ENCODE measurements at places on chromosomes 11 and 22.

- no peak for DNase-seq
Measured at GRCh38 chr11:65219930-65220213, 38.1 kb downstream of the CAPN1 start.

DNA sequence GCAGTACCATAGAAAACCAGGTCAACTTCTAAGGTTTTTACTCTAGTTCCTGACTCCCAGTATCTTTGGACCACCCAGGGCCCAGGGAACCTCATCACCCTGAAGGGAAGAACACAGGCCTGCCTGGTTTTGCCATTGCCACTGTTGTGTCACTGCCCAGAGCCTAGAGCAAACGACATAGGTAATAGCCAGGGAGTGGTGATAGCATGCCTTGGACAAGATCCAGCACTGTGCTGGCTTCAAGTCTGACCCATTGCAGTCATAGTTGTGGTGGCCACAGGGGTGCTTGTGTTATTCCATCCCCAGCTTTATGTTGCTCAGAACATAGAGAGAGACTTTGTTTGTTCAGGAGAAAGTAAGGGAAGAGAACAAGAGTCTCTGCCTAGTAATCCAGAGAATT is 2310.2 kb downstream of the LRRC4C start:
- DNase-seq, result no peak

DNA sequence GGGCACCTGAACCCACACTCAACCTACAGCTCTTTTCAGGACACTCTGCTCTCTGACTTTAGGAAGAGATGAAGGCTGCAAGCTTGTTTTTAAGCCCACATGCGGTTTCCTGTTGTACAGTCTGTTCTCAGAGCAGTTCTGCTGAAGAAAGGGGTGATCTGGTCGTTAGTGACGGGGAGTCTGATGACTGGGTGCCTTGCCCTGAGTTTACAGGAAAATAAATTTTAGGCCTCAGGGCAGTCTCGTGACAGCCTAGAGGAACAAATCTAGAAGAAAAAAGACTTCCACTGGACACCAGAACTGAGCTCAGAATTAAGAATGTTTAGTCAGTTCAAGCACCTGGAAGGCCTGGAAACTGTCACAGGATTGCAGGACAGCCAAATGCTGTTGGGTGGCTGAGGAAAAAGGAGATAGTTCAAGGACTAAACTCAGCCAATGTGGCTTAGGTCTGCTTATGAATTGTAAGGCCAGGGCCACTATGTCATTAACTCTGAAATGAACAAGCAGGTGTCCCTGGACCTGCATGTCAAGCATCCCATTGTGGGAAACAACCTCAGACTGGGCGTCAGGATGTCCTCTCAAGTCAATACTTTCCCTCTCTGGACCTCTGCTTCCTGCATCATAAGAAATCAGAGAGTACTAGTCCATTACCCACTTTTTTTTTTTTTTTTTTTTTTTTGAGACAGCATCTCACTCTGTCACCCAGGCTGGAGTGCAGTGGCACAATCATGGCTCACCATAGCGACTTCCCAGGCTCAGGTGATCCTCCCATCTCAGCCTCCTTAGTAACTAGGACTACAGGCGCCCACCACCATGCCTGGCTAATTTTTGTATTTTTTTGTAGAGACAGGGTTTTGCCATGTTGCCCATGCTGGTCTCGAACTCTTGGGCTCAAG is 5.7 kb downstream of the PIK3IP1 start:
- DNase-seq, result no peak

DNA sequence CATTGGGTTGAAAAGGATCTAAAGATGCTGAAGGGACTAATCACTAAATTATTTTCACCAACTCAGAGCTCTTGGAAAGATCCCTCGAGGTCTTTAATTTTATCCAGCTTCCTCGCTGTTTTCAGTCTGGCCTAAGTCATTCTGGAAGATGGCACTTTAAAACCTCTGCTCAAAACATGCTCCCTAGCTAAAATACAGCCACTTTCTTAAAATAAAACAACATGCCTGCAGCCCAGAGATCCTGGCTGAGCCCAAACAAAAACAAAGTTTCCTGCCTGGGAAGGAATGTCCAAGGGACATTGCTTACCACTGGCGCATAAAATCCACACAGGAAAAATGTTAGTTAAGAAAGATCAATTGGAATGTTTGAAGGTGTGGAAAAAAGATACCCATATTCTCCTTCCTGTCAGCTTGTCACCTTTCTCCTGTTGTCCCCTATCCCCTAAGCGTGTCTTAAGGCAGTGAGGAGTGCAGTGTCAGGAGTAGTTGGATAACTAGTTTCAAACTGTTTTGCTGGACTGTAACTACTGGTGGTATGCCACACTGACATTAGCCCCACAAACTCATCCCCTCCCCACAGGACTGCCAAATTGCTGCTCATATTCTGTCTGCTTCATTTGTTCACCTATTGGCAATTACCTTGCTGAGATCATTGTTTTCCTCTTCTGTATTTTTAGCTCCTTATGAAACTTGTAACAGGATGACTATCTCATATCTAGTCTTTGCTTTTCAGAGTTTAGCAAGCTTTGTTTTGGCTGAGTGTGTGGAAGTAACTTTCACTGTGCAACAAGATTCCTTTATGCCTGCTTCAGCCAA is 108.3 kb upstream of the SESN3 start:
- DNase-seq, result no peak

DNA sequence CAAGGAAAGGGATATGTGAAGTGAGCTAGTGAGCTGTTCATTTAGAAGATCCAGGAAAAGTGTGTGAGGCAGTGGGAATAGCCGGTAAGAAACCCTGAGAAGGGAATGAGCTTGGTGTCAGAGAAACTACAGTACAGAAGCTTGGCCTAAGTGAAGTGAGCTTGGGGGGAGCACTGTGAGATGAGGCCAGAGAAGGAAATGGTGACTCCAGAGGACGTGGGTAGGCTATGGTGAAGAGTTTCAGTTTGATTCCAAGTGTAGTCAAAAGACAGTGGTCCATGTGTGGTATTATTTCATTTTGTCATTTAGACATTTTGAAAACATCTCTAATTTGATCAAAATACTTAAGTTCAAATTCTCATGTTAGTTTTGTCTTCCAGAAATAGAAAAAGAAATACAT is 77.2 kb downstream of the GRK3 start:
- no peak for DNase-seq

DNA sequence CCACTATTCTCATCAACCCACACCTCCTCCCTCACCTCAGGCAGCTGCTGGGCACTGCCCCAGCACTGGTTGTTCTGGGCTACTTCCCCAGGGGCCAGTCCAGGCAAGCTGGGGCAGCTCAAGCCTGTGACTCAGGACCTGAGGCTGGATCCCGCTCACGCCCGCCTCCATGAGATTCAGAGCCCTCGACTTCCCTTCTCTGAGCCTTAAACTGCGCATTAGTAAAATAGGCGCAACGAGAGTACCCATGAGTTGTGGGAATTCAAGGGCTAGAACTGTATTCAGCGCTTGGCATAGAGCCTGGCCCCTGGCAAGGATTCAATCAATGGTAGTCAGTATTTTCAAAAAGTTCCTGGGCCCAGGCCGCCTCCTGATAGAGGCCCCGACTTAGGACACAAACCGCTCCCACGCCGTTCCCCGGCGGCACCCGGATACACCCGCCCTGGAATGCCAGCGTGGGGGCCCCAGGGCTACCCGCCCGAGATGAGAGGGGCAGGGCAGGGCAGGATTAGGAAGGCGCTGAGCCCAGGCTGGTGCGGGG is 723 bp upstream of the CD82 start:
- peak; percentile 73 for DNase-seq

DNA sequence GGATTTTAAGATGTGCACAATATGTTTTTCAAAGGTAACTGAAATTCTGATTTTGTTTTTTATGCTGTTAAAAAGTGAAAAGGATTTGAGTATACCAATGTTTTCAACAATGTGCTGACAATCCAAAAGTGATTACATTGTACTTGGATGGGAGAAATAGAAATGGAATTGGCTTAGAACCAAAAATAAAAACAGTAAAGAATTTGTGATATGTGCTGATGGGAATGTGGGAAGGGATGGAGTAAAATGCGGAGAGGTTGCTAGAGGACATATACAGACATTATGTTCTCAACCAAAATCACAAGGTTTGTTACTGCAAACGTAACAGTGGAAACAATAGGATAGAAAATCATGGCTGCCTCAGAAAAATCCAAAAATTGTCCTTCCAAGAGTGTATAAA is 279.3 kb upstream of the TENM4 start:
- no peak for DNase-seq

- no peak for DNase-seq
Measured at GRCh38 chr11:45243967-45244366, 42.2 kb downstream of the SYT13 start.

- no peak for DNase-seq
Measured at GRCh38 chr11:37689951-37690350, 1091.9 kb upstream of the RAG2 start.

DNA sequence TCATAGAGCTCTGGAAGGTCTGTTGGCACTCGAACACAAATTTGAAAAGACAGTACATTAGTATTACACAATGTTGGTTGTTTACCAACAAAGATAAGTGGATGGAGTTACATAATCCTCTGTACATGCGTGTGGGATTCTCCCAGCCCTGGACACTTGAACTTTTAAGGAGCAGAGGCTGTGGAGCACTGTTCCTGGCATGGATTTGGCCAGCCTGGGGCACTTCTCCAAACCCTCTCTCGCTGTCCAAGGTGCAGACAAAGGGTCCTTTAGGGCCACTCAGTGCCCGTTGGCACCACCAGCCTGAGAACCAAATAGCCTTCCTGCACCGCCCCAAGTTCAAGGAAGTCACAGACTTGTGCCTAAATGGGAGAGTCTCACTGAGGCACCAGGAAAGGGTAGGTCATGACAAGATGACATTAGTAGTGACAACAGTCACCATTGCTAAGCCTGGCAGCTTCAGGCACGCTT is 1.6 kb upstream of the ANO1 start:
- no peak for DNase-seq

- DNase-seq, result peak; percentile 5
Measured at GRCh38 chr11:117979481-117980211, 6.5 kb upstream of the IL10RA start.

GRCh38 chr11:46345131-46345597 is 2.1 kb upstream of the DGKZ start:
- no peak for DNase-seq

GRCh38 chr11:23873406-23873805 is 623.4 kb upstream of the LUZP2 start:
- DNase-seq, result no peak

DNA sequence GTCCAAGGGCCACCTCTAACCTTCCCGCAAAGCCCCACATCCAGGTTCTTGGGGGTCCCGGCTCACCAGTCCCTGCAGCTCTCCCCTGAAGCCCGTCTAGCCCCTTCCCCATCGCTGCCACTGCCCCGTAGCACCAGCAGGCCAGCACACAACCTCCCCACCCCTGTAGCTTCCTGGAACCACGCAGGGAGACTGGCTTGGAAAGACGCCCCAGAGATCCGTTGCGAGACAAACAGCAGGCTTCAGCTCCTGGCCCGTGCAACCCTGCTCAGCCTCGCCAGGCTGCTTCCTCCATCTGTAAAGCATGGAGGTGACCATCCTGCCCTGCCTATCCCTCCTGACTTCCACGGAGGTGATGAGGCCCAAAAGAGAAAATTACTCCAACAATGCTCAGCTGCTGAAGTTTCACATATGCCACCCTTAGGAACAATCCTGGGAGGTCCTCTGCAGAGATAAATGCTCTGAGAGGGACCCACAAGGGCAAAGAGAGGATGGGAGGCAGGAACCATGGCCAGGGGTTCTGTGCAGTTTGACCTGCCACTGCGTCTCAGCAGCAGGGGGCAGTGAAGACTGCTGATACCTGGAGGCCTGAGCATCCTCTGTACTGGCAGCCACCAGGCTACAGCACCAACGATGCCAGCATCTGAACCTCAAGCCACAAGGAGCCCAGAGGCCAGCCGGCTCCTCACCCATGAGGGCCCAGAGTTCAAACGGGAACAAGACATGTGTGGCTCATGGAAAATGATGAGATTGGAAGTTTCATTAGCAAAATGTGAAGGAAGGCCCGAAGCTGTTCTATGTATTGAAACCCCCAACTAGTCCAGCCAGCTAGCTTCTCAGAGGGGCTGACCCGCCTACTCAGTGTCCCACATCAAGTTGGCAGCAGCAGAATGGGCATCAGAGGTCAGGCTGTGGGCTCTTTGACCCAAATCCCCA is 16.1 kb downstream of the DGCR2 start:
- no peak for DNase-seq

DNA sequence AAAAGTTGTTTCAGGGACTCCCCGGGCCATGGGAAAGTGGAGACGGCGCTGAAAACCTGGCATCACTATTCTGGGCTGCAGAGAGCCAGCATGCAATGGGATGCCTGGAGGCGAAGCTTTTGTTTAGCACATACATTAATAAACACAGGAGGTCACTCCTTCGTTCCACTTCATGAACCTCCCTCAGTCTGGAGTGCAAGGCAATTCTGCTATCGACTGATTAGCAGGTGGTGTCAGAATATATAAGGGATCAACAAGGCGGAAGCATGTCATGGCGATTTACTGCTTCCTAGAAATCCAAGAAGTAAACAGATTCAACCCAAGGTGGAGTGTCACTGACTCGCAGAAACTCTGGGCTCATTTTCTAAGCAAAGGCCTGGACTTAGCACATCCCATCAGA is 45.4 kb upstream of the MN1 start:
- peak; percentile 33 for DNase-seq

Measured in brain (organoid and tissue), 16 donors.